ENCODE measurements at places on chromosomes 3 and 15. TPM values are rescaled to one million over a fixed set of nuclear protein-coding genes. Genes with fewer than 3 reads are reported as not detected.

GRCh38 chr3:30356866-30357753 is 249.3 kb upstream of the TGFBR2 start:
- no peak for DNase-seq

DNA sequence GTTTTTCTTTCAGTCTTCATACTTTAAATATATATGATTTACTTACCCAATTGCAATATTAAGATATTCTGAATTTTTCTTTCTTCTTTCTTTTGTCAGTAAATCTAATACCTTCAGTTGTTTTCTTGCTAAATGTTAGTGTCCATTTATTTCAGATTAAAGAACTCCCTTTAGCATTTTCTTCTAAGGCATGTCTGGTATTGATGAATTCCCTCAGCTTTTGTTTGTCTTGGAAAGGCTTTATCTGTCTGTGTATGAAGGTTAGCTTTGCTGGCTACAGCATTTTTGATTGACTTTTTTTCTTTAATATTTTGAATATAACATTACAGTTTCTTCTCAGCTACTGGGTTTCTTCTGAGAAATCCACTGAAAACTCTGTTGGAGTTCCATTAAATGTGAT is 64.0 kb upstream of the PLSCR4 start:
- DNase-seq, result no peak

- no peak for DNase-seq
Measured at GRCh38 chr3:132870541-132870940, 148.3 kb upstream of the NPHP3 start.

DNA sequence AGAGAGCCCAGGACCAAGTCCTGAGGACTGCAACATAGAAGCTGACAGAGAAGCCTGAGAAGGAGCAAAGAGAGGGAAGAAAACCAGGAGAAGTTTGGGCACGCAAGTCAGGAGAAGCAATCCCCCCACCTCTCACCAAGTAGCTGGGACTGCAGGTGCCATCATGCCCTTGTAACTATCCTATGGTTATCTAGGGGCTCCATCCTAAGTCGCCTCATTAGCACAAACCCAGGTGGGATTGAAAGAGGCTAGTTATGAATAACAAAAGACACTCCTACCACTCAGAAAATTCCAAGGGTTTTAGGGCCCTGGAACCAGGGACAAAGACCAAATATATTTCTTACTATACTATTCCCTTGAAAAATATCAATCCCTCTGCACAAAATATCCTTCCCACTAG is 53.5 kb downstream of the CCR4 start:
- no peak for DNase-seq

DNA sequence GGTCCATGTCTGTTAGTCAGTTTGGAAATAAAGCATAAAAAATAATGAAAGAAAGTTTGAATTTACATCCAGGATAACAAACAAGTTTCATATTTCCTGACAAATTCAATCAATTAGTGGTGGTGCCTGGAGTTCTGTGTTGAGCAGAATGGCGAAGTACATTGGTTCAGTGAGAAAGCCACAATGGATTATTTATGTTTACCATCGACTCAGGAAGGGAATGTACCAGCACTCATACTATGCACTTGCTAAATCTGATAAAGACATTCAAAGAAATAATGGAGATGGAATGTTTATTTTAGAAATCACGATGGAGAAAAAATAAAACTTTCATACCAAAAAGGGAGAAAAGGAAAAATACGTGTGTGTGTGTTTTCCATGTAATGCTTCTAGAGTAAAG is 45.3 kb upstream of the MME start:
- DNase-seq, result no peak

- DNase-seq, result no peak
Measured at GRCh38 chr3:151329363-151329762, at the start of gene P2RY13. TSS of gene P2RY13 (minus strand) at chr3:151329549. CDS start at chr3:151329528, 21 bp downstream.

- DNase-seq, result no peak
Measured at GRCh38 chr3:54243056-54243931, 120.9 kb downstream of the CACNA2D3 start.

DNA sequence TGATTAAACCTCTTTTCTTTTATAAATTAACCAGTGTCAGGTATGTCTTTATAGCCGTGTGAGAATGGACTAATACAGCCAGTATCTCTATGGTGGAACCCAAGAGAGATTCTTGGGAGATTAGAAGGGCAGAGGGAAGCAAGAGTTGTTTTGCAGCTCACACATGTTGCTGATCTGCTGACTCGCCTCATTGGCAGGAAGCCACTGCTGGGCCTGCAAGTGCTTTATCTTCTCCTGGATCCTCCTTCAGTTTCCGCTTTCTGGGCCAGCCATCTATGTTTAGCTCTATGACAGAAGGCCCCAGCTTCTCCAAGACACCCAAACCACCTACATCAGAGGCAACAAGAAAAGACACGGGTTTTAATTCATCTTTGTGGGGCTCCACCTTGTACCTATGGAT is 23.4 kb upstream of the GALNT15 start:
- DNase-seq, result peak; percentile 29

DNA sequence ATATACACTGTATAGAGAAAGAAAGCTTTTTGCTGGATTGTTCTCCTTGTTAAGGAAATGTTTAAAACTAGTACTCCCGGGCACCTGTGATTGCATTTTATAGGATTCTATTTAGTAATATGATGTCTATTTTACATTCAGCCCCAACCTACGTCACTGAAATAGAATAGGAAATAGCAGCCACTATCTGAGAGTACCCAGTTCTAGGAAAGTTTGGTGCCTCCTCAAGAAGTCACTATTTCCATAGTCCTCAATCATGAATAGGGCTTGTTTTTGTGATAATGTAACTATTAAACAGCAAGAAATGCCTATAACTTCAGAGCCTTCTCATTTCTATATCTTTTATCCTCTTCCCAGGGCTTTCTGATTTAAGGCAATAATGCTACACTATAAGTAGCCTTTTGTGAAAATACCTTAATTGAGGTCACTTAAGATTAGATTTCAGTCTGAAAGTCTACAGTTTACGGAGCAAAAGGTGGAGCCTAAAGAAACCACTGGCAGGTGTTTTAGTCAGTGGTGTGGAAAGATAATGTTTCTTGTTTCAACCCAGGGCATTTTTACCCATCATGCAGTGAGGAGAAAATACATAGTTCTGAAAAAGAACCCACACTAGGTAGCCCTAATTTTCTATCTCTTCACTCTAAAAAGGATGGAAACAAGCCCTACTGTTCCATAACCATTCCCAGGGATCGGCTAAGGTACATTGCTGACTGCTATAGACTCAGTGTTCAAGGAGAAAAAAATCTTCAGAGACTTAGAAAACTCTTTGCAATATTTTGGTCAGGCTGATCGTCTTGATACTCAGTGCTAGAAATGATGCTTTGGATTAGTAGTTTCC is 38.7 kb downstream of the TIGIT start:
- DNase-seq, result no peak

DNA sequence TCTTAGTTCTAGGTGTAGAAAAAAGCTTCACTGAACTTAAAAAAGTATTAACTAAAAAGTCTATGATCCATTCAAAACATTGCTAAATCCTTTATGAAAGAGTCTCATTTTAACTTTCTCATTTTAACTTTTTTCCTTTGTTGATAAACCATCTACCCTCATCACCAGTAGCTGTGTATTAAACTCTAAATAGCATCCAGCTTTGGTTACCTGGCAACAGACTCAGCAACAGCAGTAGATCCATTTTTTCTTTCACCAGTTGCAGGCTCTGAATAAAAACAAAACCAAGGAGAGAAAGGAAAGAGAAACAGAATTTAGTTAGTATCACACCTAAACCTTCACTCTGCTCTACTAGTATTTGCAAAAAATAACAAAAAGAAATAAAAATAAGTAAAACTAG is 51.6 kb downstream of the TP53BP1 start:
- DNase-seq, result no peak

DNA sequence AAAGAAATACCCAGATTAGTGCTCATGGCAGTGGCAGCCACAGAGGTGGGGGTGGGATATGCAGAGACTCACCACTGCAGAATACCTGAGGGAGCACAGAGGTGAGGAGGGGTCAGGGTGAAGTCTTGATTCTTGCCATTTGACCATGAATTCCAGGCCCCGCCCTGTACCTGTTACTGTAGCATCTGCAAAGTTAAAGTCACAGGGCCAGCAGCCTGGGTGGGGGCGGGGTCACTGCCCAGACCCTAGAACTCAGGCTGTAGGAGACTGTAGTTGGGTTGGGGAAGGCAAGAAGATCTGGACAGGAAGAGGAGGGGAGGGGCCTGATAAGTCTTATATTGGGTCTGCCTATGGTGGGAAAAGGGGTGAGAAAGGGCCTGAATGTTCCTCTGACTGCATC is 14.5 kb downstream of the CCDC71 start:
- DNase-seq, result no peak

- peak; percentile 71 for DNase-seq
Measured at GRCh38 chr15:69648775-69649735, 196.4 kb downstream of the RPLP1 start.

- DNase-seq, result no peak
Measured at GRCh38 chr3:23728601-23729117, 77.1 kb upstream of the UBE2E1 start.

DNA sequence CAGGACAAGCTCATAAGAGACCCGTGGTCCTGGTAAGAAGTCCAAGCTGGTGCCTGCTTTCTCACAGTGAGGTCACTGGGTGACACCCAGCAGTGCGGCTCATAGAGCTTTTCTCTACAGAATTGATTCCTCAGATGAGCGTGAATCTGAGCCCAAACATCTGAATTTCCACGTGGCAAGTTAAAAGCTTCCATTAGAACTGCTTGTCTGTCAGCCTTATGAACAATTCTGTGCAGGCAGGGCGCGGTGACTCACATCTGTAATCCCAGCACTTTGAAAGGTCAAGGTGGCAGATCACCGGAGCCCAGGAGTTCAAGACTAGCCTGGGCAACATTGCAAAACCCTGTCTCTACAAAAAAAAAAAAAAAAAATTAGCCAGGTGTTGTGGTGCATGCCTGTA is 113.1 kb upstream of the ABHD17C start:
- DNase-seq, result no peak

DNA sequence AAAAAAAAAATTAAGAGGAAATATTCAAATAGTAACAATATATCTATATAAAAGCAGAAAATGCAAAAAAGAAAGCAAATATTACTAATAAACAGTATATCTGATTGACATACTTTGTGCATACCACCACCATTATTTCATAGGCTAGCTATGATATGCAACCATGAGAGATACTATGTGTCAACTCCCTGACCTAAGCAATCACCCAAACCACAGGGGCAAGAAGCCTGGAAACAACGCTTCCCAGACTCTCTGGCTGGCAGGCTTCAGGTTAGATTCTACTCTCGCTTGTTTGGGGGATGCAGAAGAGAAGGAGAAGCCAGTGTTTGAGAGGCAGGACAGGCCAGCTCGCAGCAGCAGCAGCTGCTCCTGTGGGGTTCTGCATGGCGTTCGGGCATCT is 169.3 kb upstream of the TPM1 start:
- no peak for DNase-seq

GRCh38 chr15:97077975-97078374 is 747.5 kb downstream of the NR2F2 start:
- DNase-seq, result no peak

- no peak for DNase-seq
Measured at GRCh38 chr15:98938105-98938417, 69.5 kb downstream of the PGPEP1L start.

DNA sequence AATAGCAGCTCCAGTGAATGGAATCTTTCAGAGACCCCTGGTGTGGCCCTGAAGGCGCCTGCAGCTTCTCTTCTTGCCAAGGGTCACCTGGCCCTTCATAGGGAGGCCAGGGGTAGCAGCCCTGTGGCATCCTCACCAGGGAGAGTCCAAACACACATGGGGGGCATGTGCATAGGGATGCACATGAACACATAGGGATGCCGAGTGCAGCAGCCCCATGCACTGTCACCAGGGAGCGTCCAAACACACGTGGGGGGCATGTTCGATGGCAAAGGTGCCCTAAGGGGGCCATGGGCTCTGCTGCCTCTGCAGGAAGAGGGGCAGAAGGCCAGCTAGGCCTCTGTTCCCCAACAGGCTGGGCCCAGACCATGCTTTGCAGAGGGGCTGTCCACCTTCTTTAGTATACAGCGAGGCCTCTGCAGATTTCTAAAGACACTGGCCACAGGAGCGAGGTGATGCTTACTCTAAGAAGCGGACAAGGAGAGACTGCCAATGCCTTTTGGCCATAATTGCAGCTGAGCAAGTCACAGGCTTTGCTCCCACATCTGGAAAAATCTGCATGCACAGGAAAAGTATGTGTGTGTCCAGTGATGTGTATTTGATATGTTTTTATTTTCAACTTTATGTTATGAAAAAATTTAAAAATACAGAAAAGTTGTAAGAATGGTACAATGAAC is 21.0 kb downstream of the ANAPC13 start:
- DNase-seq, result no peak

DNA sequence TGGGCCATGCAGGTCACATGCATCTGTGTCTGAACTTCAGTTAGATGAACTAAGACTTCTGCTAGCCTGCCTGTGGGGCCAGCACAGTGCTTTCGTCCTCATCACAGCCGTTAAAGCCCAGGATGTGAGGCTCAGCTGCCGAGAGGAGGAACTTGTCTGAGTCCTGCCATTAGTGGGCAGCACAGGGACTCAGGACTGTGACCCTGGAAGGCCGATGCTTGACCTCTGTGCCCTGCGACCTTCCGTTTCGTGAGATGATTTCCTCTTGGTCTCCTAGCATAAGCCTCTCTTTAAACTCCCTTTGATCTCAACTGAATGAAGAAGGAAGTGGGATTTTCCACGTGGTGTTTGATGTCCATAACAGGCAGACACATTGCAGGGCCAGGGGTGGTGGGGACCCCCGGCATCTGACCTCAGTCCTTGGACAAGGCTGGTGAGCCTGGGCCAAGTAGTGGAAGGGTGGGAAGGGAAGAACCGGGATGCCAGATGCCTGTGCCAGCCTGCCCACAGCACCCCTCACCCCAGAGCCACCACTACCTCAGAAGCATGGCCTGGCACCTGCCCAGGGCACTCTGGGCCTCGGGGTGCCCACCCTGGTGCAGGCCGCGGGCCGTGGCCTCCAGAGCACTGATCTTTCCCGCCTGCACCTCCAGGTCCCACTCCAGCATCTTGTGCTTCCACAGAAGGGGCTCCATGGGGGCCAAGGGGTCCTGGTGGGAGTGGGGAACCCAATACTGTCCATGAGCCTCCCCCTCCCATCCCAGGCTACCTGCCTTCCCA is 21.6 kb downstream of the PLA2G4B start:
- DNase-seq, result no peak

DNA sequence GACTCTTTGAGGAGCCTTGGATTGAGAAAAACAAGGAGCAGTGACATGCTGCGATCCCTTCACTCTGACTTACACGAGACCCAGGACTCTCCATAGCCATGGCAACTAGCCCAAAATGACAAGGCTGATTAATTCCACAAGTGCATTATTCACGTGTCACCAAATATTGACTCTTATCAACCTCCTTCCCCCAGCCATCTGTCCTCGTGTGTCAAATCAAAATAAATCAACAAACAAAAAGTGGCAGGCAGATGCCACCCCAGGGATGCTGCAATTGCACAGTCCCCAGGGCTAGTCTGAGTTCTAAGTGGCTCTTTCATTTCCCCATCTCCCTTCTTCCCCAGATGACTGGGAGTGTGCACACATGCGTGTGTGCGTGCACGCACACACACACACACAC is 104.9 kb downstream of the AQP9 start:
- no peak for DNase-seq

GRCh38 chr15:78950902-78951840 is 6.3 kb upstream of the CTSH start:
- DNase-seq, result no peak

BBX gene
- total RNA-seq, result 70.8 TPM

MCF2L2 gene
- 0.64 TPM for total RNA-seq

ATP13A4 gene
- 36.6 TPM for total RNA-seq

MYO5A gene
- total RNA-seq, result 34.1 TPM

OXTR gene
- total RNA-seq, result 0.32 TPM

NPAP1 gene
- total RNA-seq, result not detected

CCR8 gene
- not detected for total RNA-seq

SH2D7 gene
- total RNA-seq, result not detected

SI gene
- not detected for total RNA-seq

NLGN1 gene
- total RNA-seq, result 12.3 TPM

ARHGEF26 gene
- 16.7 TPM for total RNA-seq

CELSR3 gene
- total RNA-seq, result 1.3 TPM
